ENCODE measurements at places on chromosomes 7 and 10.

DNA sequence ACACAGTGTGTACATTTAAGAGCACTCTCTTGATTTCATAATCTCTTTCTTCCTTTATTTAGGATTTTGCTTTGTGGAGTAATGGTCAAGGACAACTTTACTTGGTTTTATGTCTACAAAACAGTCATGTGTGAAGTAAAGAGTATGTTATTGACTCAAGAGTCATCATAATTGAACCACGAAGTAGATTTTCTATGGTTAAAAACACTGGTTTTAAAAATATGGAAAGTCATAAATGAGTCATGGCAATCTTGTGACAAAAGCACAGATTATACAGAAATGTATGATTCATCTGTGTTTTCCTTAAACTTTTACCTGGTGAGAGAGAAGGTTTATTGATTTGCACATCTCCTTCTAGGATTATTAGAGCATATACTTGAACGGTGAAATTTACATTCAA lies 969.7 kb downstream of the GATA3 start:
- no peak for DNase-seq

DNA sequence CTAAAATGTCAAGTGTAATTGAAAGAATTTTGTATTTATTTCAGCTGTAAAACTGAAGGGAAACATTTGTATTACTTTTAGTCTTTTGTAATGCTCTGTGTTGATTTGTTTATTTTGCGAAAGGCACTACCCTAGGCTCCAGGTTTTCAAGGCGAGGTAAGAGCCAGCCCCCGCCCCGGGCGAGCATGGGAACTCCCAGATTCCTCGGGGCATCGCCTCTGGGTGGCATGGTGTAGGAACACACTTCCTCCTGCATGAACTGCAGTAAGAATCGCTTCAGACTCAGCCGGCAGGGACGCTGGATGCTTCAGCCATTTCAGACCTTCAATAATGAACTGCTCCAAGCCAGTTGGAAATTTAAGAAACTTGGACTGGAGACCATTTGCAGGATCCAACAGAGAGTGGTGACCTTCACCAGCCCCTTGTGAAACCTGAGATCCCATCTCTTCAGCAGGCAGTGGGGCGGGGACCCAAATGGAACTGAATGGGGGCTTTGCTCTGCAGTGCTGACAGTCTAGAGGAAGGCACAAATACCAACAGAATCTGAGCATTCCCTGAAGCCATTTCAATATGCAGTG lies 544.3 kb upstream of the MGMT start:
- DNase-seq = no peak

- DNase-seq = no peak
Measured at GRCh38 chr7:75712517-75713361, 26.0 kb downstream of the HIP1 start.

DNA sequence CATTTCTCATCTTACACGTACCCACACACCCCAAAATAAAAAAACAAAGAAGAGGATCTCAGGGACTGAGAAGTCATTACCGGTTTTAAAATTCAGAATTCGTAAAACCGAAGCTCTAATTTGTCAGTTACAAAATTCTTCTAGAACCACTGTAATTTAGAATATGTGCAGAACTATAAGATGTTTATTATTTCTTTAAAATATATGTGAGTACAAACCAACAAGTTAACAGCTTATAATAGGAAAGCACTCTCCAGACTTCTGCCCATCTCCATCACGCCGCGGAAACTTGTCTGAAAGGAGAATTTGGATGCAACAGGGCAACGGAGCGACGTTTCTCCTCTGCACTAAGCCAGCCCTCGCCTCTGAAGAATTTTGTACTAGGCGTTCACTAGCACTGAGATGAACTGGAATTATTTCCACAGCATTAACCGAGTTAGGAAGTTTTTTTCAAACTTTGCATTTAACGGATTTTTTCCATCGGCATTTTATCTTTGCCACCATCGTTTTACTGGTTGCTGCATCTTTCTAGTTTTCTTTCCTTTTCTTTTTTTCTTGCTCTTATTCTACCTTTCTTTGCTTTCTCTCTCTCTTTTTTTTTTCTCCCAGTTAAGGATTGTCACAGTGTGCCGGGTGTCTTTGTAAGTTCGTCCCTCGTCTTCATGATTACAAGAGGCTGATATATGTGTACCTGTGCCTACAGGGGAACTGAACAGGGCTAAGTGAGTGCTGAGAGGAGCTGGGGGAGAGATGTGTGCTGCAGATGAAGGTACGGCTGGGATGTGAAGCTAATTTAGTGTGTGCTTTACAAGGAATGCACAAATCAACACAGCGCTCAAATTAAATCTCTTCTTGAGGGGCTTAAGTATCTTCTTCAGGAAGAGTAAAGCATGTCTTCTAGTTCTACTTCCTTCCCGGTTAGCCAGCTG lies 295.9 kb upstream of the NFE2L3 start:
- peak; percentile 72 for DNase-seq

GRCh38 chr10:30502266-30503060 lies 68.5 kb downstream of the MAP3K8 start:
- no peak for DNase-seq

DNA sequence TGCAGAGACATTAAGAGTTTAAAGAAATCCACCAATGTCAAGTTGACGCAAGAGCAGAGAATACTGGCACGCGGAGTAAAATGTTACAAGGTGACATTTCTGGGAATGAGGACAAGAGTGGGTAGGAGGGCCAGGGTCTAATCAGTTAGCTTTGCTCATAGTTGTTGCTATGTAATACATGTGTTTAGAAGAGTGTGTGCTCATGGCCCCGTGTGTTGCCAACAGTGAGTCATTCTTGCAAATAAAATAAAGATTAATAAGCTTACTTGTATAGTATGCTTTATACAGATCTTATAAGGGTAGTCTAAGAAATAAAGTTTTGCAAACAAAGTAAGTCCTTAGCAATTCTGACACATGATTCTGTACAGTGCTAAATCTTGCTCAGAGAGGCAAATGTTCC lies 64.5 kb downstream of the DNMBP start:
- DNase-seq = no peak

GRCh38 chr10:119770928-119771327 lies 45.1 kb downstream of the INPP5F start:
- no peak for DNase-seq

GRCh38 chr10:5461914-5462840 lies 37.2 kb downstream of the CALML5 start:
- no peak for DNase-seq

GRCh38 chr7:98711945-98712344 lies 94.9 kb downstream of the NPTX2 start:
- no peak for DNase-seq

GRCh38 chr10:103894441-103894864 lies 23.5 kb downstream of the STN1 start:
- peak; percentile 77 for DNase-seq

DNA sequence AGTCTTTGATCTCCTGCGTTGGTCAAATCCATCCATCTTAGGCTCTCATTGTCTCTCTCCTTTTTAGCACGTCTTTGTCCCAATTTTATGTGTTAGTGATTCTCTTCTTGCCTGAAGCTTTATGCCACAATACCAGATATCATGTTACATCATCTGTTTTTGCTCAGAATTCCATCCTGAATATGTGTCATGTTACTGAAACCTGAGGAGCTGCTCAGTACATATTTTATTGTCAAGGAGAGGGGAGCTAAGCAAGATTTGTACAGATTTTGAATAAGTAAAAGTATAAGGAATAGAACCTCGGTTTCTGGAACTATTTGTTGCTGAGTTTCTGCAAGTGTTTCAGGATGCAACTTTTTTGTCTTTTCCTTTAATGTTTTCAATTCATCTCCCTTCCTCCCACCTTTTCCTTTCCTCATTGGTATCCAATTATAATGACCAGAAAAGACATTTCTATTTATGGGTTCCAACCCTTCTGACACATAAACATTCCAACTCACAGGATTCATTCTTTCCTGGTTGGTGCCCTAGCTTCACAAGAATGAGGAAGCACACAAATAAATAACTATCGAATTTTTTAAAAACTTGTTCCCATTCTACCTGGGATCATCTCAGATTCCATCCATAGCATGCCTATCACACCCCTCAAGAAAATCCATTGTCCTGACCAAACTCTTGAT lies 291.8 kb downstream of the CRPPA start:
- DNase-seq = no peak

- no peak for DNase-seq
Measured at GRCh38 chr7:150994838-150995510, 4.2 kb downstream of the NOS3 start.

- DNase-seq = no peak
Measured at GRCh38 chr10:103714232-103714891, 141.0 kb downstream of the SH3PXD2A start.

- DNase-seq = peak; percentile 15
Measured at GRCh38 chr7:2968176-2968575, 75.5 kb downstream of the CARD11 start.

DNA sequence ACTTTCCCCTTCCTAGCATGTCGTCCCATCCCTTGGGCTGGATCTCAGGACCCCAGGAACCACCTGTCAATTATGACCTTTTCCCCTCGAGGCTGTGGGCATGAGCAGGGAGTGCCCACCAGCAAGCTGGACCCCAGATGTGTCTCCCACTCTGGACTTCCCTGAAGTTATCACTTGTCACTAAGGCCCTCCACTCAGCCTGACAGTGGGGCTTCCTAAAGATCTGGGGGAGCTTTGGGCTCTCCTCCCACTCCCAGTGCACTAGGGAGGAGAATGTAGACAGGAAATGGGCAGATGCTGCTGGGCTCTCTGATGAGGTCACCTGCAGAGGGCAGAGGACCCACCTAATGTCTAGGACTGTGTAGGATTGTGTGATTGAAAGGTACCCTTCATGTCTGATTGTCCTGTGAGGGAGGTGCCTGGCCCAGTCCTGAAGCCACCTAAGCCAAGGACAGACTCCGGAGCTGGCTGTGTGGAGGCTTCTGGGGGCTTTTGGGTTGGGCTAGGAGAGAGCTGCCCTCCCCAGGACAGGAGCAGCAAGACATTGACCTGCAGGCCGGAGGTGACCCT lies 18.7 kb downstream of the MYO1G start:
- no peak for DNase-seq

GRCh38 chr7:94264756-94265155 lies 129.9 kb upstream of the COL1A2 start:
- no peak for DNase-seq

GRCh38 chr10:86333826-86334487 lies 32.6 kb downstream of the GRID1 start:
- peak; percentile 100 for DNase-seq

- no peak for DNase-seq
Measured at GRCh38 chr7:33554046-33554445, 351.3 kb upstream of the BMPER start.

DNA sequence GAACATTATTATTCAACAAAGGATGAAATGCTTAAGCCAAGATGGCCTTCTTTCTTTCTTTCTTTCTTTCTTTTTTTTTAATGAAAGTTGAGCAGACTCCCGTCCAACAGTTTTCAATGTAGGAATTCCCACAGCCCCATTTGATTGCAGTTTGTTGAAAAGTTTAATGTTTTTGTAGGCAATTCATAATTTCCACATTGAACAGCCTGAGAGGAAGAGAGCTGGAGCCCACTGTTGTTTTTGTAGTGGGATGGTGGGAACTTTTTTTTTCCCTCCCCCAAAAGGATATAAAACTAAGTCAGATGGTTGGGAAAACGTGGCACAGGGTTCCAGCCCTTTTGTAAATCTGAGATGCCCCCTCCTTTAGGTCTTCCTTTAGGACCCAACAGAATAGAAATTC lies 86.6 kb downstream of the TCF7L2 start:
- no peak for DNase-seq

DNA sequence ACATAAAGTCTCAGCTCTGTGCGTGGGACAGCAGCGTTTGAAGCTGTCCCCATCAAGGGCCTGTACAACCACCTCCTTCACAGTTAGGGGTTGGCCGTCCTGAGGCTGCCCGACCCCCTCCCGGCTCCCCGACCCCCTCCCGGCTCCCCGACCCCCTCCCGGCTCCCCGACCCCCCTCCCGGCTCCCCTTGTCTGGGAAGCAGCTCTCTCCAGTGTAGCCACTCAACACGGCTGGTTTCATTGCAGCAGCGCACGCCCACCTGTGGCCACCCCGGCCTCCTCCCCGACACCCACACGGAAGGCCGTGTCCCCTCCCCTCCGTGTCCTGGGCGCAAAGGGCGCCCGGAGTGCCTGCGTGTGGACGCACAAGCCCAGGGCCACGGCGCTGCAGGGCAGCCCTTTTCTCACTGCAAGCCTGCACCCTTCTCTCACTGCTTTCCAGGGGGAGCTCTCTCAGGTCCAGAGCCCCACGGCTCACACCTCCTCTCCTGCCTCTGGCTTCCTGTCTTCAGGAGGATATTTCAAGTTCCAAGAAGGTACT lies 20.9 kb upstream of the FAM20C start:
- DNase-seq = no peak

All from NCI-H69 (cell line).